ENCODE measurements at places on chromosomes 16 and 17.

- DNase-seq, result peak; percentile 28
Observed at GRCh38 chr17:3990386-3991127, 26.3 kb upstream of the ATP2A3 start.

- no peak for DNase-seq
Observed at GRCh38 chr17:61481421-61481820, 29.2 kb downstream of the TBX4 start.

GRCh38 chr17:67682196-67682595 is 35.5 kb upstream of the NOL11 start:
- DNase-seq, result no peak

- DNase-seq, result peak; percentile 41
Observed at GRCh38 chr17:42027961-42028790, 8.3 kb downstream of the NKIRAS2 start.

DNA sequence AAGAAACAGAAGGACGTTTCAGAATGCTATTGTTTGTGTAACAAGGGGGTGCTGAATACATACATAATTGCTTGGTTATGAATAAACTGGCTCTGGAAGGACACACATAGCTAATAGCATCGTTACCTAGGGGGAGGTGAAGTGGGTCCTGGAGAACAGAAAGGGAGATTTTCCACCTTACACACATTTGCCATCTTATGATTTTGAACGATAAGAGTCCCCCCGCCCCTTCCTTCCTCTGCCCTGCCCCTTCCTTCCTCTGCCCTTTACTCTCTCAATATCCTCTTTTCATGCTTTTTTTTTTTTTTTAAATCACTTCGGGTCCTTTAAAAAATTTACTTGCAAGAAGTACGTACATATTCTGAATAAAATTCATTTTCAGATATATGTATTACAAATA is 902 bp upstream of the DHRS7B start:
- DNase-seq, result no peak

Data from epithelial cell of esophagus (primary cell).